ENCODE measurements at places on chromosomes 2 and 18.

DNA sequence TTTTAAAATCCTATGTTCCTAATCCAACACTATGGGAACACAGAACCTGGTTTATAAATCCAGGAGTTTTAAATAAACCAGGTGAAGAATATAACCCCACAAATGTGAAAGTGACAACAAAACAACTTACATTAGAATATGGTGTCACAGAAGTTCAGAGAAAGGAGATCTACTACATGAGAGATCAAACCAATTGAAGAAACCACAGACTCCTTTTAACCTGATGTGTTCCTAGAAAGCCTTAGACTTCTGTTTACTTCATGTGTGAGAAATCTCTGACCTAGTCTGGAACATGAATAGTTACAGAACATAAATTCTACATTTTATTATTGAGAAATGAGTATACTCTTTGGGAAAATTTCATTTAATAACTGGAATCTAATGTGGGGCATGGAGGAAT lies 165.3 kb downstream of the FTCDNL1 start:
- no peak for DNase-seq

- no peak for DNase-seq
These were observed 584.3 kb downstream of the FBXO15 start for GRCh38 chr18:73563345-73563744.

DNA sequence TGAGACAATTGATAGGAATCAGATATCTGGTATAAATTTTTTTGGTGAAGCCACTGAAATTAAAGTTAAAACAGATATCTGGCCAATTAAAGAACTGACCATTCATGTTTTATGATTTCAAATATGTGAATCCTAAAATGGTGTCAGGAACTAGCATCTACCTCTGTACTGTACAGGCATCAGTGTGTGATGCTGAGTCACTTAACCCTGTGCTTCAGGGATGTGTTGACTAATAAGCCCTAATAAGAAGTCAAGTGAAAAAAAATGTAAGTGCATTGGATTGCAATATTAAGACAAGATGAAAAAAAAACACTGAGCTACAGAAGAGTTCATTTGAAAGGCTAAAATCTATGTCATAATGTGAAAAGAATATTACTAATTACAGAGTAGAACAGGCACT lies 9.1 kb upstream of the UNC80 start:
- no peak for DNase-seq

DNA sequence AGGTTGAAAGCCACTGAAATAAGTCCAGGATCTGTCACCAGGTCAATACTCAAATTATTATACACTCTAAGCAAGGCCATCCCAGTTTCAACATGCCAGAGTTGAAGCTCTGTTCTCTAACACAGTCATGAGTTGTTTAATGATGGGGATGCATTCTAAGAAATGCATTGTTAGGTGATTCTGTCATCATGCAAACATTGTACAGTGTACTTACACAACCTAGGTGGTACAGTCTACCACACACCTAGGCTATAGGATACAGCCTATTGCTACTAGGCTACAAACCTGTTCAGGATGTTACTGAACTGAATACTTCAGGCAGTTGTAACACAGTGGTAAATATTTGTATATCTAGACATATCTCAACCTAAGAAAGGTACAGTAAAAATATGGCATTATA lies 162.2 kb downstream of the BAZ2B start:
- no peak for DNase-seq

- no peak for DNase-seq
These were observed 77.1 kb upstream of the EML6 start for GRCh38 chr2:54646170-54646927.

DNA sequence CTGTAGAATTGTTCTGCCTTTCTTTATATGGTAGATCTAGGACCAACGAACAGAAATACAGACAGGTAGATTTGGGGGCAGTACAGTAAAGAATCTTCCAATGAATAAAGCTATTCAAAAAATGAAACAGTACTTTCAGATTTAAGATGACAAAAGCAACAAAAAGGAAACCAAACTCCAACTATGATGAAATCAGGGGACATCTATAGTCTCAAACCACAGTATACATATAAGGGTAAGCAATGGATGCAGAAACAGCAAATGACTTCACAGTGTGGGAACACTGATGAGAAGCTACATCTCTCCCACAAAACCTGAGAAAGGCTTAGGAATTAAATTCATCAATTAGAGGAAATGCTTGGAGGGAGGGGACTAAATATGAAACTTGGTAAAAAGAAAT lies 202.5 kb downstream of the CTNNA2 start:
- DNase-seq: no peak

GRCh38 chr2:147913701-147914480 lies 69.1 kb downstream of the ACVR2A start:
- no peak for DNase-seq

DNA sequence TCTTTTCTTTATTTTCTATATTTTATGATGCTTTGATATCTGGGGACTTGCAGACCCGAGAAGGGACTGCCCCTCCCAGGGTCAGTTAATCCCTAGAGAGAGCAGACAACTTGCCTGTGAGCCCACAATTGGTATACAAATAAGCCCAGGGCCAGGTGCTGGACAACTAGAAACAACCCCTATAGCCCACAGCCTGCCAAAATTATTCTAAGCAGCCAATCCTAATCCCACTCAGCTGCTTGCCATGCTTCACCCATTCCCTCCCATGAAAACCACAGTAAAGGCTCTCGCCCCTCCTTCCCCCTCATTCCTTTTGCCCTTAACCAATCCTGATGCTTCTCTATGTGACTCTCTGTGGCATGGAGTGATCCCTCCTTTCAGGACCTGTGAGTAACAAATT lies 380.7 kb downstream of the RBM43 start:
- DNase-seq: no peak

DNA sequence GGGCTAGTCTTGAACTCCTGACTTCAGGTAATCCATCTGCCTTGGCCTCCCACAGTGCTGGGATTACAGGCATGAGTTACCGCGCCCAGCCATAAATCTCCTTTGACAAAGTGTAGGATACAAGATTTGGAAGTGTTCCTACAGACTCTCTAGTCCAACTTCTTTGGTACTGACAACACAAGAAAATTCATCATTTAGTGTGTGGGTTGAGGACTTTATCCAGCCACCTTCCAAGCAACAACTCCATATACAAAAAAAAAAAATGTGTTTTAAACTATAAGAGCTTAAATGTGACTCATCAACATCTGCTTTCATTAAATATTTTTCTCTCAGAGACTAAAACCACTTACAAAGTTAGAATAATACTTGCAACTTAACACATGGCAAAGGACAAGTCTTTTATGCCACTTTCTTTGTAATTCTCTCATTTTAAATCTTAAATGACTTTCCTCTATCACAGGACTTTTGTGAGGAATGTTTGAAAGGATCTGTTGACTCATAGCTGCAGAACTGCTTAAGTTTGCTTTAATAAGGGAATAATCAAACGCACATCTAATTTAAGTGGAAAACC lies 46.2 kb upstream of the ITGAV start:
- DNase-seq: no peak

GRCh38 chr2:120820953-120821279 lies 85.2 kb downstream of the GLI2 start:
- no peak for DNase-seq

DNA sequence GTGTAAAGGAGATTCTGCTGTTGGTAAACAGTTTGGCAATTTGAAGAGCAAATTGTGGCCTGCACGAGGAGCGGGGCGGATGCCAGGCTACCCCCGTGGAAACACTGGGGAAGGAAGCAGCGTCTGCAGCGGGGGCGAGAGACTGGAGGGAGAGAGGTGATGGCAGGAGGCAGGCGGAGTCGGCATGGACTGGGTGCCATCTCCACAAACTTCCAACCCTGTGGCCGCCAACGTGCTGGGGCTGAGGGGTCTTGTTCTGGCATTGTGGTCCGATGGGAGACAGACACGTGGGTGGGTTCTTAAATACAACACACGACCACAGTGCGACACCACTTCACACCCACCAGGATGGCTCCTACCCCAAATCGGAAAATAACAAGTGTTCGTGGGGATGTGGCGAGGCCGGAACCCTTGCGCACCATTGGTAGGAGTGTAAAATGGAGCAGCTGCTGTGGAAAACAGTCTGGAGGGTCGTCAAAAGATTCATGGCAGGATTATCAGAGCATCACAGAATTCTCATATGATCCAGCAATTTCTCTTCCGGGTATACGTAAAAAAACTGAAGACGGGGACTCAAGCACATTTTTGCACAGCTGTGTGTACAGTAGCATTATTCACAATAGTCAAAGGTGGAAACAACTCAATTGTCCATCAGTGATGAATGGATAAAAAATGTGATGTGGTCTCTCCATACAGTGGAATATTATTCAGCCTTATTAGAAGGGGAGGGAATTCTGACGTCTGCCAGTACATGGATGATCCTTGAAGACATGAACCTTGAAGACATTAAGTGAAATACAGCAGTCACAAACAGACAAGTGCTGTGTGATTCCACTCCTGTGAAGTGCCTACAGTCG lies 82.4 kb upstream of the HPCAL1 start:
- DNase-seq: no peak

DNA sequence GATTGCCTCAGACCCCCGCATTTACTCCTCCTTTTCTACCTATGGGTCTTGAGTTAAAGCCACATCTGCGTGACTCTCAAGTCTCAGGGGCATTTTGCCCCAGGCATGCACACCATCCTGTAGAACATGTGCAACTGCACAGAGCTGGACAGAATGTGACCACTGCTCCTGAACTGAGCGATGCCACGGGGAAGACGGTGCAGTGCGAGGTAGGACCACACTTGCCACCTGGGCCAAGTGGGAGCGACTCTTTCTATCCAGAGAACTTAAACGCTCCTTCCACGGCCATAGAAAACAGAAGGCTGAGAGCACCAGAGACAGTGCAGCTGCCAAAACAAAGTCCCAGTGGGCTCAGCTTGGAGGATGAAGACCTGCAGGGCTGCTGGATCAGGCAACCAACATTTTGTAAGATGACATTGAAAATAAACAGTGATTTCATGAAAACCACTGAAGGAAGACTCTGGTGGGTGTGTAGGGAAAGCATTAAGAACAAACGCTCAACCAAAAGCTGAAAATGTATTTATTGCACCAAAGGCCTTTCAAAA lies 149.0 kb upstream of the HDAC4 start:
- no peak for DNase-seq

DNA sequence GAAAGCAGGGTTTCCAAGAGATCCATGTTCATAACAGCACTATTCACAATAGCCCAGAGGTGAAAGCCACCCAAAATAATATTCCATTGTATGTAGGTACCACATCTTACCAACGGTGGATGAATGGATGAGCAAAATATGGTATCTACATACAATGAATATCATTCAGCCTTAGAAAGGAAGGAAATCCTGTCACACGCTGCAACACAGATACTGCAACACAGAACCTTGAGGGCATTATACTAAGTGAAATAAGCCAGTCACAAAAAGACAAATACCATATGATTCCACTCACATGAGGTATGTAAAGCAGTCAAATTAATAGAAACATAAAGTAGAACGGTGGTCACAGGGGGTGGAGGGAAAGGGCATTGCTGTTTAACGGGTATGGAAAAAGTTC lies 155.7 kb downstream of the DTNB start:
- no peak for DNase-seq

- DNase-seq: peak; percentile 16
These were observed 570.1 kb downstream of the PLCL1 start for GRCh38 chr2:198374375-198375082.

DNA sequence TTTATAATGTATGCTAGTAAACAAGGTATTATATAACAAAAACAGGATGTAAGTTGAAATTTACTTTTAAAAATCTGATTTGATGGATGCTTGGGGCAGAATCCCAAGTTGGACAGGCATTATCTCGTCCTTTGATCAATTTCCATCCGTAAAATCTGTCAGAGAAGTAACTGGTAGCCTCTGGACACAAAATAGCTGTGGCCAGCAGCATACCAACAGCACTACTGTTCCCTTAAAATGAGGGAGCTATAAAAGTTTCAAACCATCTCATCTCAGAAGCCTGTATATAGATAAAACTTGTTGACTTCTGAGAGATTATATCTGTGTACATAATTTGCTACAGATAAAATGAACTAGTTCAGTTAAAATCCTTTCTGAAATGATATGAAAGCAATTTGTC lies 14.7 kb upstream of the METAP1D start:
- no peak for DNase-seq

- no peak for DNase-seq
These were observed at the start of gene ARHGEF4 for GRCh38 chr2:130836501-130837174. Gene ARHGEF4 (plus strand): TSS chr2:130836914. CDS start chr2:130836954, 40 bp downstream.

GRCh38 chr2:25228848-25229278 lies 60.5 kb upstream of the POMC start:
- DNase-seq: no peak

DNA sequence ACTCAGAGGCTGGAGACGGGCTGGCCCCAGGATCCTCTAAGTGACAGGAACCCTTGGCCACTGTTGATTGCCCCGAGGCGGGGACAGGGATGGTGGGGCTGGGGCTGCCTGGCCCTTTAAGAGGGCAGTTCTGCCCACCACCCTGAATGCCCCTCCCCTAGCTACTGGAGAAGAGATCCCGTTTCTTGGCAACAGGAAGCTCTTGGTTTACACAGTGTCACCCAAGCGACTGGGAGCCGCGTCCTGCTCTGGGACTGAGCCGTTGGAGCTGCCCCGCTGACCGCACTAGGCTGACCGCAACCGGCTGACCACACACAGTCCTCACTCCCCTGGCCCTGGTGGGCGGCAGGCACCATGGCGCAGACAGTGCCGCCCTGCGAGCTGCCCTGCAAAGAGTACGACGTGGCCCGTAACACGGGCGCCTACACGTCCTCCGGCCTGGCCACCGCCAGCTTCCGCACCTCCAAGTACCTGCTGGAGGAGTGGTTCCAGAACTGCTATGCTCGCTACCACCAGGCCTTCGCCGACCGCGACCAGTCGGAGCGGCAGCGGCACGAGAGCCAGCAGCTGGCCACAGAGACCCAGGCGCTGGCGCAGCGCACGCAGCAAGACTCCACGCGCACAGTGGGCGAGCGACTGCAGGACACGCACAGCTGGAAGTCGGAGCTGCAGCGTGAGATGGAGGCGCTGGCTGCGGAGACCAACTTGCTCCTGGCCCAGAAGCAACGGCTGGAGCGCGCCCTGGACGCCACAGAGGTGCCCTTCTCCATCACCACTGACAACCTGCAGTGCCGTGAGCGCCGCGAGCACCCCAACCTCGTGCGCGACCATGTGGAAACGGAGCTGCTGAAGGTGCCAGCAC lies at the start of gene TEKT4:
Gene TEKT4 (plus strand): TSS at position 205 of the 862 bp plus-strand sequence. CDS start 150 bp downstream, at position 355.
- DNase-seq: no peak

- DNase-seq: no peak
These were observed 254.8 kb downstream of the SLC8A1 start for GRCh38 chr2:40197121-40197520.

DNA sequence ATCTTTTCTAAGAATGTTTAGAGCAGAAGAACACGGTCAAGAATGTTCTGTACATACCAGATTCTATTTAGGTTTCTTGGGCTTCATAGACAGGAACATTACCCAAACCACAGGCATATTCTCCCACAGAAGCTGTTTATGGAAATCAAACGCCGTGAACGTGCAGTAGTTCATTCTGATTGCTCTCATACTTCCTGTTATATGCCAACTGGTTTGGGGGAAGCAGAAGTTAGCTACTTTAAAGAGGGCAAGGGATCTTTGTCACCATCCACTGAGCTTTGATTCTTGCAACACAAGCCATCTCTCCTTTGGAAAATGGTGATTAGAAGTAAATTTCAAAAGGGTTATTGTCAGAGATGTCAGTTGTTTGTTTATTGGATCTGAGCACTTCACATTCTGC lies 182.2 kb upstream of the NRP2 start:
- no peak for DNase-seq
